ENCODE measurements at places on chromosomes 5 and 9. TPM values are rescaled to one million over a fixed set of nuclear protein-coding genes. Genes with fewer than 3 reads are reported as not detected.

IL4 gene
- not detected for total RNA-seq

CNTNAP3 gene
- total RNA-seq = 10.9 TPM

LURAP1L gene
- 10.8 TPM for total RNA-seq

DNA sequence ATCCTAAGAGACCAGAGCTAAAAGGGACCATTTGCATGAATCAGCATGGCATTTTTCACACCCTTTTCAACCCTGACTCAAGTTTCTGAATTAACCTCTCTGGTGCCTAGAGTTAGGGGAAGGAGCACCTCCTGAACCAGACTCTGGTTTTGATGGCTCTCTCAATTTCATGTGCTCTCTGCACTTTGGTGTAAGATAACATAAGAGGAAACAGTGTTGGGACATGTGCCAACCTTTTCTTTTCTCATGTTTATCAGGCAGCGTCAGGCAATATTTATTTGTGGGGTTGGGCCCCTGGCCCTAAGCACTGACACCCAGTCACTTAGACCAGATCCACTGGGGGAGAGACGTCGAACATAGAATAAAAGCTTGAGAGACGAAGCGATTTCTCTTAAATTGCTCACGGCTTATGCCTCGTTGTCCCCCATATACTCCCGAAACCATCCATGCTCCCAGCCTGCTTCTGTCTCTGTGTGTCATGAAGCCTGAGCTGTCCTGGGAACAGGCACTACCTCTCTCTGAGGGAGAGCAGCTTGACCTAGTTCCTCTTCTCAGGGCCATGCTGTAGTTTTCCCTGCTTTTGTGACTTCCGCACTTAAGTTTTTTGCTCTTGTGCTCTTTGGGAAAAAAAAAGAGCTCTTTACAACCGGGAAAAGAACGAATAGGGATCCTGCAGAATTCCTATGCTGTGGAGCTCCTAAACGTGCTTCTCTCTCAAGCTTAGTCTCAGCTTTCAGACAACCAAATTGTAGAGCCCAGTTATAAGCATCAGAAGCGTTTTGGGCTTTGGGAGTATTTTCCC is 195.7 kb downstream of the NR3C1 start:
- DNase-seq = no peak

GRCh38 chr5:156178117-156178516 is 148.8 kb upstream of the SGCD start:
- DNase-seq = no peak

DNA sequence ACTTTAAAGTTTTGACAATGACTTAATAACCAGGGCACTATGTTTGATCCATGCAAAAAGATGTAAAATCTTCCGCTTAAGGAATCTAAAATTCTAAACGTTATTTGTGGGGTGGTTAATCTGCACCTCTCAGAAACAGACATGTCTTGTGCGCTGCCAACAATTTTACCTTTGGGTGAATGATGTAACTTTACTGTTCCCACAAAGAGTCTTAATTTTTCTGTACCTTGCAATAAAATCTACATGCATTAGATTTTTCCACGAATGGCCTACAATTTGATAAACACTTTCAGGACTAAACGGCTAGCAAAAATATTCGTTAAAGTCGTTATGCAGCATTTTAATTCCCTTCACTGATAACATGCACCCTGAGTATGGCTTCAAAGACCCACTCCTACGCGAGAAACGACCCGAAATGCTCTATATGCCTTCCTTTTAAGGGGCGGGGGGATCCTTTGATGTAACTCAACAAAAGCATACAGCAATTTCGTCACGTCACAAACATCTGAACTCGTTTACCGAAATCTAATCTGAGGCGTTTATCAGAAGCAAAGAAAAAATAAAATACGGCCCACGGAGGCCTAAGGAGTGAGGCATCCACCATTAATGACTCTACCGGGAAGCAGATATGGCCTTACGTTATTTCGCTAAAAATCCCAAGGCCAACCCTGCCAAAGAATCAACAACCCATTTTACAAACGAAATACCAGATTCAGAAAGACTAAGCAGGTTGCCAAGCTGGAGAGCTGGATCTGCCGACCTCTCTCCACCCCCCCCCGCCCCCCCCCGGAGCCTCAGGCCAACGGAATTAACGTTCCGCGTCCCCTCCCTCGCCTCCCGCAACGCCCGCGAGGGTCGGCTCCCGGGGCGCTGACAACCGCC is 621 bp downstream of the AK6 start:
- DNase-seq = peak; percentile 12

GRCh38 chr5:2241842-2242241 is 359.1 kb upstream of the IRX4 start:
- no peak for DNase-seq

GRCh38 chr5:112219000-112219399 is 200.1 kb downstream of the EPB41L4A start:
- no peak for DNase-seq

DNA sequence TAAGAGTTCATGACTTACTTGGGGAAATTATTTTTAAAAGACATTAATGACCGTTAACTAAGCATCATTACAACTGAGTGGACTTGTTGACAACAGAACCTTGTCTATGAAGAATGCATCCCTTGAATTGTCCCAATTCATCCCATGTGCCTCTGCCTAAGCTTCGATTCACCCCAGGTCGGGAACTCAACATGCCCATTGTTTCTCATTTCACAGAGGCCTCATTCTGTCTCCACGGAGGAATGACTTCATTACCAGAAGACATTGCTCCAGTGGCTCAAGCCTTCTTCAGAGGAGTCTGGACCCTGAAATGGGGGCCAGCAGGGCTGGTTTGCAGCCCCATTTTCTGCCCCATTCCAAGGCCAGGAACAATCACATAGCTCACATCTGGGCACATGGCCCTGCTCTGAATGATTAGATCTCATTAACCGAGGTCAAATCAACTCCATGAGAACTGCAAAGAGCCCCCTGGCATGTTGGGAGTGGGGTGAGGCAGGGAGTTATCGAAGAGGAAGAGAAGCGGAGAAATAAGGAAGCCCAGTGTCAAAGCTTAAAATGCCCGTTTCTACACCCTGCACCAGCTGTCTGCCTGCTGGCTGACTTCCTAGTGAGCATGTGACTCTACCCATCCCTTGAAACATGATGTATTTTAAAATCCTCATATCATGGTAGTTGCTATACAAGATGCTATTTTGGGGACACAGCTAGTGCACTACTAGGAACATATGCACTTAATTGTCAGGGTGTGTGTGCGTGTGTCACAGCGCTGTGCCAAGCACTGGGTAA is 137.3 kb downstream of the LHFPL2 start:
- DNase-seq = no peak

DNA sequence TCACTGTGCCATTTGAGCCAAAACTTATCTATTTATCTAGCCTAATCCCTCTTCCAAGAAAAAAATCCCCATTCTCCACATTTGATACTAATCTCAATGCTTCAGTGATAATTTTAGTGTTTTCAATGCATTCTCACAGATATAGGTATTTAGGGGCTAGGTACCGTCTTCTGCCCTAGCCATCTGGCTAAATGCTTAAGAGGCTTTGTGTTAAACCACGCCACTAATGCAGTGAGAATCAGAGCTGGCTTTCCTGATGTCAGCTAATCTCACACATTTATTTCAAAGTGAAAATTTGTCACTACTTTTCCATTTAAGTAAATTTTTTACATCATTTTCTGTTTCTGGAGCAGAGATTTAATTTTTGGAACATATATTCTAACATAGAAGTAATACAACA is 479.7 kb downstream of the MAN2A1 start:
- no peak for DNase-seq
